ENCODE measurements at places on chromosomes 13 and 19. TPM values are rescaled to one million over a fixed set of nuclear protein-coding genes. Genes with fewer than 3 reads are reported as not detected.

Gene ZNF491
- polyA plus RNA-seq: 0.16 TPM

Gene CD70
- not detected for polyA plus RNA-seq

Gene POSTN
- polyA plus RNA-seq: not detected

Gene PRPF31
- 82.4 TPM for polyA plus RNA-seq

Gene CLDND2
- polyA plus RNA-seq: not detected

All from naive thymus-derived CD8-positive, alpha-beta T cell (primary cell).